Activated CD4-positive, alpha-beta T cell treated with anti-CD3 and anti-CD28 coated beads for 36 hours (primary cell): ENCODE measurements at places on chromosomes 6 and 20.

DNA sequence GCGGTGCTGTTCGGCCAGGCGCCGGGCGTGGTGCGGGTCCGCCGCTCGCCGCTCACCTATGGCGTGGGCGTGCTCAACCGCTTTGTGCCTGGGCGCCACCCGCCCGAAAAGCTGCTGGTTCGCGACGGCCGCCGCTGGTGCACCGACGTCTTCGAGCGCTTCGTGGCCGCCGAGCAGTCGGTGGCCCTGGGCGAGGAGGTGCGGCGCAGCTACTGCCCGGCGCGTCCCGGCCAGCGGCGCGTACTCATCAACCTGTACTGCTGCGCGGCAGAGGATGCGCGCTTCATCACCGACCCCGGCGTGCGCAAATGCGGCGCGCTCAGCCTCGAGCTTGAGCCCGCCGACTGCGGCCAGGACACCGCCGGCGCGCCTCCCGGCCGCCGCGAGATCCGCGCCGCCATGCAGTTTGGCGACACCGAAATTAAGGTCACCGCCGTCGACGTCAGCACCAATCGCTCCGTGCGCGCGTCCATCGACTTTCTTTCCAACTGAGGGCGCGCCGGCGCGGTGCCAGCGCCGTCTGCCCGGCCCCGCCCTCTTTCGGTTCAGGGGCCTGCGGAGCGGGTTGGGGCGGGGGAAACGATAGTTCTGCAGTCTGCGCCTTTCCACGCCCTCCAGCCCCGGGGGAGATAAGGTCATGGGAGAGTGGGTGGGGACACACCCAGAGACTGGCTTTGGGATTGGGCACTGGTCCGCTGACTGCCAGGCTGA is 15.7 kb downstream of the ADISSP start:
- DNase-seq = peak; percentile 86

DNA sequence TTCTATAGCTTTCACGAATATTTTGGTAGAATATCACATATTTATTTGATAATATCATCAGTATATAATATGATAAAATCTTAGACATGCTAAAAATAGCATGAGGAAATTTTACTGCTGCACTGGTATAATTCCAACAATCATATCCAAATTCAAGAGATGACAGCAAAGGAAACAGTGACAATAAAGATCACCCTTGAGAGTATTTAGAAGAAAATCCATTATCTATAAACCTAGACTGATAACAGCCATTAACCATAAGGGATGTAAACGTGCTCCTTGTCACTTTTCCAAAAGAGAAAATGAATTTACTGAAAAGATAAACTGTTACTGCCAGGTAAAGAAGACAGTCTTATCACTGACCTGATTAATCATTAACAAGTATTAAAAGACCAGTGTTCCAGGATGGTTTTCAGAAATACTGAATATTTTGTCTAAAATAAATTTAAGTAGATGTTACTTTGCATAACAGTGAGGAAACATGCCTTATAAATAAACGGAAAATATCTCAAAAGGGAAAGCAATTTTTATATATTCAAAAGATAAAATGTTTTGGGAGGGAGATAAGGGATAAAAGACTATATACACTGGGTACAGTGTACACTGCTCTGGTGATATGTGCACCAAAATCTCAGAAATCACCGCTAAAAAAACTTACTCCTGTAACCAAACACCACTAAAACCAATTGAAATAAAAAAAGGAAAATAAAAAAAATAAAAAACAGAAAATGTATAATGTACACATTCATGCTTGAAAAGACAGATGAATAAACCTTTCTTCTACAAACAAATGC is 1704.7 kb downstream of the HACE1 start:
- DNase-seq = no peak

DNA sequence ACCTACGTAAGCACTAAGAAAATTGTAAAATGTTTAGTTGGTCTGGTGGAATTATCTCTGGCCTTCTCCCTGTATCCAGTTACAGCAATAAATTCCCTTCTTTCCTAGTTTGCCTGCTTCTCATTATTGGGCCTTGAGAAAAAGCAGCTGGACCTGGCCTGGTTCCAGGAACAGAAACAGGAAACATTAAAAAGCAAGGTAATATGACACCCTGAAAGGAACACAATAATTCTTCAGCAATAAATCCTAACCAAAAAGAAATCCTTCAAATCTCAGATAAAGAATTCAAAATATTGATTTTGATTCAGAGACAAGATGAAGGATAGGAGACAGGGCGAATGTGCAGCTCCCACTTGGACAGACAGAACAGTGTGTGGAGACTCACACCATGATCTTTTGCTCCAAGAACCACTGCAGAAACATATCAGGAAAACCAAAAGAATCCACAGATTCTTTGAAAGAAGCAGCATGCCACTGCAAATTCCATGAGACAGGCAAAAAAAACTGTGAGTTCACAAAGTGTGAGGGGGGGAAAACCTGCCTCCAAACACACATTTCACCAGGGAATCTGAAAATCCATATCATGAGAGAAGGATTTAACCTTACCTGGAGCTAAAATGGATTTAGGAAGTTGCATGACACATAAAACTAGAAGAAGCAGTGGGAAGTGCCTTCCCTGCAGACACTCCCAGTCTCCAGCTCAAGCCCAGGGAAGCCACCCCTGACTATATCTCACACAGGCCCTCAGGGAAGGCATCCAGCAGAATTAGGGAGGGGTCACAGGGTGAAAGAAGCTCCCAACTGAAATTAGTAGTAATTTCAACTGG is 28.9 kb downstream of the TREM1 start:
- no peak for DNase-seq

- DNase-seq = peak; percentile 21
Measured at GRCh38 chr6:157527471-157527907, 146.5 kb downstream of the ZDHHC14 start.

- DNase-seq = no peak
Measured at GRCh38 chr6:133017581-133017980, 203.2 kb downstream of the RPS12 start.
